ENCODE measurements at places on chromosomes 13 and 19.

DNA sequence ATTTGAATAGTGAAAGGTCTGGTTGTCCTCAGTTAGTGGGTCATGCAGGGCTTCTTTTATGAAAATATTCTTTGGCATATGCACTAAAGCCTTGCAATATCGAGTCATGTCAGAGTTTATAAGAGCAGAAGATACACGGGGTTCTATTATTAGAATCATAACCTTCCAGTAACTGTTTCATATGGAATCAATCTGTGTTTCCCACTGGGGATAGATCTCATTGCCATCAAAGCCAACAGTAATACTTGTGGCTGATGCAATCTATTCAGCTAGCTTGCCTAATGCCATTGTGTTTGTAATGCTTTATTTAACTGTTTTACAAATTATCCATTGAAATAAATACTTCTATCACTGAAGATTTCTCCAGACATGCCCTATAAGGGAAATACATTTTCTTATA, 746.9 kb upstream of the PCDH9 start:
- no peak for DNase-seq

DNA sequence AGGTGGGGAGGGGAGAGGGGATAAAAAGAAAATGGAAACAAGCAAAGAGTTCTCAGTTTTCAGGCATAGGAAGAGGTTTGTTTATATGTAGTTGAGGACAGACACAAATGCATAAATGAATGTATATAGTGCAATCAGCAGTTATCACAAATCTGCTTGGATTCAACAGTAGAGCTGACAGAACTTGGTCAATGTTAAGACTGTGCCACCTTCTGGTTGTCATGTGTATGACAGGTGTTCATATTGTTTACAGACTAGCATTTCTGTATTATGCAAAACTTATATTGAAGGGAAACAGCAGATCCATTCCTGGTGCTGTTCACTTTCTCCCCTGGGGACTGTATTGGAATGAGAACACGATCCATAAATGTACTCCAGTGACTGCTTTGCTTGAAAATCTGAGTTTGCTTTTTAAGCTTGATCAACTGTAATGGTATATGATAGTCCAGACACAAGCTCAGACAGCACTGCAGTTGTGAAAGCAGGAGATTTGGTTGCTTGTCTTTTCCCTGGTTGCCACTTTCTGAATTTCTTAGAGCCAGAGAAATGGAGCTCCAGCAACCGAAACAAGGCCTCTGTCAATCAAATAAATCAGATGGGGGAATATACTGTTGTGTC, 319.5 kb upstream of the OBI1 start:
- peak; percentile 41 for DNase-seq

DNA sequence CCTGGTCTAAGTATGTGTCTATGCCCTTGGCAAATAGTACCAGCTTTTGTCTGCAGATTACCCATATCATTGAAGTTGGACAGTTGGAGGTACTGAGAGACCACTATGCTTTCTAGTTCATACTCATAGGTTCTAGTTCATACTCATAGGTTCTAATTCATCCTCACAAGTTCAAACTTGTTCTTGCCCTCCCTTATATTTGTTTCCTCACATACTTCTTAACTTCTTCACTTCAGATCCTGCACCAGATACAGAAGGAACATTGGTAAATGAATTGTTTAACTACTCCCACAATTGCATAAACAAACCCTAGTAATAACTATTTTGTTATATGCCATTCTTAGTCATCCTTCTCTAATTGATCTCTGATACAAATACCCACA, 172.2 kb downstream of the SLITRK1 start:
- DNase-seq = no peak

DNA sequence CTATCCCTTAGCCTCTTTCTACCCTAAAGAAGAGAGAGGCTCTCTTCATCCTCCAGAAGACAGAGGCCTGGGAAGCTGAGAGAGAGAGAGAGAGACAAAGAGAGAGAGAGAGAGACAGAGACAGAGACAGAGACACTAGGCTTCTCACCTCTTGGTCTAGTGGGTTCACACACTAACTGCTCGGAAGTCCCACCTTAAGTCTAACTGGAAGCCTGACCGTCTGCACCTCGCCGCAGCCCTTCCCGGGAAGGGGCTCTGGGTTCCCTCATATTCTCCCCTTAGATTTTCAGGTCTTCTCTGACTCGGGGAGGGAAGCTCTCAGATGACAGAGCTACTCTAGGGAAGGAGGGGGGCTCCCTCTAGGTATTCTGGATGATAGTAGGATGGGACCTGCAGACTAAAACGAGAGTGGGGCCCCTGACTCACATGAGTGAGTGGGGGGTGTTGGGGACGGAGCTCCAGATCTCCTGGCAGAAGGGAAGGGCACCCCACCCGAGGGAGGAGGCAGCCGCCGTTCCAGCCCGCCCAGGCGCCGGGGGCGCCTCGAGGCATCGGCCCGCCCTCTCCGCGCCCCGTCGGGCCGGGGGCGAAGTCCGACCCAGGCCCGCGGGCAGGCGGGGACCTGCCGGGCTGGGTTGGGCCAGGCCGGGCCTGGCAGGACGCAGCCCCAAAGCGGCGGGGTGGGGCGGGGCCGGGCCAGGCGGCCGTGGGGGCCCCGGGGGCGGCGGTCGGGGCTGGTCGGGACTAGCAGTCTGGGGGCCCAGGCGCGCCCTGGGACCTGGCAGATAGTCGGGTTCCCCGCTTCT, 2.0 kb upstream of the JUNB start:
- DNase-seq = no peak

GRCh38 chr13:88235441-88235840, 564.3 kb downstream of the SLITRK5 start:
- no peak for DNase-seq

GRCh38 chr19:35566738-35567137, 3.3 kb upstream of the ATP4A start:
- no peak for DNase-seq

GRCh38 chr13:34900288-34900739, 41.8 kb upstream of the NBEA start:
- DNase-seq = no peak

DNA sequence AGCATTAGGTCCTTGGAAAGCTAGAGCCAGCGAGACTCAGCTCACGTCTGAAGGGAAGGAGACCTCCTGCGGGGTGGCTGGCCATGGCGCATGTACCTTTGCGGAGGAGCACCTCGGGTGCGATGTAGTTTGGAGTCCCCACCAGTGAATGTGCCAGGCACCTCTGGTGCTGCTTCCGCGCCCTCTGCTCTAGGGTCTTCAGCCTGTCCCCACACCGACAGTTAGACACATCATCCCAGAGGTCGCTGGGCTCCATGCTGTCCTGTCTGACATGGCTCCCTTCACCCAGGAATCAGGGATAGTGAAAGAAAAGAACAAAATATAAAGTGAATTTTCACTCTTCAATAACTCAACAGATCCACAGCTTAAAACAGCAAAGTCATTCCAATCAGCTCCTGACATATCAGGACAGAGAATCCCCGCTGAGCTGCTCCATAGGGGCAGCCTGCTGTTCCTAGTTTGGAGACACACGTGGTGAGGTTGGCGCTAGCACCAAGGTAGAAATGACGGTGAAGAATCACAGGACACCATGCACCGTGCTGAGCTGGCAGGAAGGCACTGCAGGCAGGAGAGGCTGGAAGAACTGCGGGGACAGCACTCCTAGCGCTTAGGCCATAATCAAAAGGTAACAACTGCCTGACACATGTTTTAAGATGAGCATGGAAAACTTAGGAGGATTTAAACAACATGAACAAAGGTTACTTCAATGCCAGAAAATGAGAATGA, 79.0 kb upstream of the XPO4 start:
- no peak for DNase-seq

DNA sequence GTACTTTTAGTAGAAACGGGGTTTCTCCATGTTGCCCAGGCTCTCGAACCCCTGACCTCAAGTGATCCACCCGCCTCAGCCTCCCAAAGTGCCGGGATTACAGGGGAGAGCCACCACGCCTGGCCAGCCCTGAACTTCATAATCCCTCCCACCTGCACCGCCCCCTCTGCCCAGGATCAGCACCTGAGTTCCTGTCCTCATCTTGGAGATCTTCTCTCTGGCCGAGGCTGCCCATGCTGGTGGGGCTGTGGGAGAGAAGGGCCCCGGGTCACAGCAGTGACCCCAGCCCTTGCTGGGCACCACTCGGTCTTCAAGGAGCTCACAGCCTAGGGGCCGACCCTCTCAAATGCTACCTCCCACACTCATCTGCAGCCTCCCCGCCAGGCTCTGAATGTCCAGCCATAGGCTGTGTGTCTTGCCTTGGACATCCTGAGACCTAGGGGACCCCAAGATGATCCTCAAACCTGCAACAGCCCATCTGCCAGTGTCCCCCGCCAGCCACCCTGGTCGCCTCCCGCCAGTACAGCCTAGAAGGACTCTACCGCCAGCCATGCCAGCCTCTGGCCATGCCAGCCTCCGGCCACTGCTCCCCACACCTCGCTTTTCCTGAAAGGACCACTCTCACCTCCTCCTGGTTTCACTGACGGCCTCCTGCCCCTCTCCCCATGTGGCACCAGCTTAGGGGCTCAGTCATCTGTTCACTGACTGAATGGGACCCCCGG, 1.5 kb downstream of the ATP8B3 start:
- no peak for DNase-seq

- no peak for DNase-seq
Observed at GRCh38 chr19:1169411-1169791, 4.7 kb downstream of the SBNO2 start.

DNA sequence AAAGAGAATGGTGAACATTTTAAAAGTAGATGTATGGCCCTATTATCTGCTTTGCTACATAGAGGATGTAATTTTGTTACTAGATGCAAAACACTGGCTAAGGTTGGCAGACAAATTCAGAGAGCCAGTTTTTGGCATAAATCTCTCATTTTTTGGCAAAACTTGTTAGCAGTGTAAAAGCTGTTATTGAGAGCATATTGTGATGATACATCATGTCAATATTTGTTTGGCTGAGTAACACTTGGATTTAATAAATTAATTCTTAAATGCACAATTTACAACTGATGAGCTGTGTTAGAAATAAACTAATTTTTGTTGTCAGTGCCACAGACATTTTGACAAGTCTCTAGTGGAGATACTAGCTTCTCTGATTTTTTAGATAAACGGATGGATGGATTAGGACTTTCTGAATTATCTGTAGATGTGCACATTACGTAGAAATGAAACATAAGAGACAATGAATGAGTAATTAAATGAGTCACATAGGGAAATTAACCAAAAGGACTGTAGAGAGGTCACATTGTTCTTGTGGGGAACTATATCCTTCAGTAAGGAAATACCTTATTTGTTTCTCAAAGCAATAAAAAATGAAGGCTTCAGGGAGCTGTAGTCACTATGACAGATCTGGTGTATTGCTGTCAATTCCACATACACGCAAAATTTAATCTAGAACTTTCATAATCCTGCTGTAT, 17.4 kb downstream of the UFM1 start:
- no peak for DNase-seq

DNA sequence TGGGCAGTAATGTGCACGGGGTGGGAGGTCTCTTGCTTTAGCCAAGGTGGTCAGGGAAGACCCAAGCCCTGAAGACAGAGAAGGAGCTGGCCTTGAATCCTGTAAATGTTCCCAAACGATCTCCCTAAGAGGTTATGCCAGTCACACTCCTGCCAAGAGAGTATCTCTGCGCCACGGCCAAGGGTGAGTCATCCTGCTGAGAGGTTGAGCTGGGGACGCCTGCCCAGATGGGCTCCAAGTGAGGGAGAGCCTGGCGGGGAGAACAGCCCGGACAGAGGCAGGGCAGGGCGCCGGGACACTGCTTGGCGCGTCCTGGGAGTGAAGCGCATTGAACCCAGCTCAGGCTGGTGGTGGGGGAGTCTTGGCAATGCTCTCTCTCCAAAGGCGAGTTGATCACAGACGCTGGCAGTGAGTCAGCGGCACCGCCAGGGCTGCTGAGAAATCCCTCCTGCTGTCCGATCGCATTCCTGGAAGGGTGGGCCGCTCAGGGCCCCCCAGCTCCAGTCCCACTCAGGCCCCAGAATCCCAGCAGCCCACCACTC, 16.4 kb downstream of the SULT2B1 start:
- no peak for DNase-seq

- DNase-seq = no peak
Observed at GRCh38 chr19:55459551-55459949, 1.9 kb downstream of the ISOC2 start.

DNA sequence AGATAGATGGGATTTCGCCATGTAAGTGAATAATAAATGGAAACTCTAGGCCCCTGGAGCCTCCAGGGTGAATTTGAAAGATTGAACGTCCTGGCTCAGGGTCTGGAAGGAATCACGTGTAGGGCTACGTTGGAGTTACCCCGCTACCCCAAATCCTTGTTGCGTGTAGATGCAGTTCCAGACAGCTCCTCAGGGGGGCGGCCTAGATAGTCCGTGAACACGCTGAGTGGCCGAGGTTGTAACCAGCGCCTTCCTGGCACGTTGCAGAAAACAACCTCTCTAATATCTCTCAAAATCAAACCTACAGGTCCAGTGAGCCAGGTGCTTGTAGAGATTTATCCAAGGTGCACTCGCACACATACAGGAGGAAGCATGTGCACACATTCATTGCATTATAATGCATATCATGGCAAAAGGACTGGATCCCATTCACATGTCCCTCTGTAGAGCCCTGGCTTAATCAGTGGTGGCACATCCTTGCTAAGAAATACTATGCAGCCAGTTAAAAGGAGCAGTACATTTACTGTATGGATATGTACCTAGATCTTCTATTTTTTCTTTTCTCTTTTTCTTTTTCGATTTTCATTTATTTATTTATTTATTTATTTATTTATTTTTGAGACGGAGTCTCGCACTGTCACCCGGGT, 2.5 kb upstream of the KEAP1 start:
- DNase-seq = peak; percentile 79

GRCh38 chr13:39100996-39101738, 62.9 kb downstream of the NHLRC3 start:
- no peak for DNase-seq

- DNase-seq = no peak
Observed at GRCh38 chr19:14502334-14503092, 6.6 kb upstream of the GIPC1 start.

DNA sequence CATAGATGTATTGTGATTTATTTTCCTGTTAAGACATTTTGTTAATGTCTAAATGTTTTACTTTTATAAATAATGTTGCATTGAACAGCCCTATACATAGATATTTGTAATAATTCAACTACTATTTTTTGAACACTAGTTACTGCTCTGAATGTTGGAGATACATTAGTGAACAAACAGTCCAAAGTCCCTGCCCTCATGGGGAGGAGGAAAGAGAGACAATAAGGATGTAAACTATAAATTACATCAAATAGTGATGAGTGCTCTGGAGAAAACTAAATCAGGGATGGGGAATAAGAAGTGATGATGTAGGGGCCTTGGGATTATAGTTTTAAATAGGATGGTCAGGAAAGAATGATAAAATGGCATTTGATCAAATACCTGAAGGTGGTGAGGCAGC, 12.3 kb upstream of the INTS6 start:
- DNase-seq = no peak

- peak; percentile 56 for DNase-seq
Observed at GRCh38 chr13:42041011-42041683, 7.3 kb upstream of the DGKH start.
